ENCODE measurements at places on chromosomes 5 and 9.

GRCh38 chr9:15206903-15207696, 99.9 kb downstream of the TTC39B start:
- no peak for DNase-seq

- no peak for DNase-seq
These were observed 15.0 kb downstream of the LHX6 start for GRCh38 chr9:122213589-122214413.

GRCh38 chr5:180209137-180209581, at the start of gene RASGEF1C:
RASGEF1C (minus strand) TSS chr5:180209211; CDS start chr5:180138052, 71,159 bp downstream.
- DNase-seq, result peak; percentile 17

DNA sequence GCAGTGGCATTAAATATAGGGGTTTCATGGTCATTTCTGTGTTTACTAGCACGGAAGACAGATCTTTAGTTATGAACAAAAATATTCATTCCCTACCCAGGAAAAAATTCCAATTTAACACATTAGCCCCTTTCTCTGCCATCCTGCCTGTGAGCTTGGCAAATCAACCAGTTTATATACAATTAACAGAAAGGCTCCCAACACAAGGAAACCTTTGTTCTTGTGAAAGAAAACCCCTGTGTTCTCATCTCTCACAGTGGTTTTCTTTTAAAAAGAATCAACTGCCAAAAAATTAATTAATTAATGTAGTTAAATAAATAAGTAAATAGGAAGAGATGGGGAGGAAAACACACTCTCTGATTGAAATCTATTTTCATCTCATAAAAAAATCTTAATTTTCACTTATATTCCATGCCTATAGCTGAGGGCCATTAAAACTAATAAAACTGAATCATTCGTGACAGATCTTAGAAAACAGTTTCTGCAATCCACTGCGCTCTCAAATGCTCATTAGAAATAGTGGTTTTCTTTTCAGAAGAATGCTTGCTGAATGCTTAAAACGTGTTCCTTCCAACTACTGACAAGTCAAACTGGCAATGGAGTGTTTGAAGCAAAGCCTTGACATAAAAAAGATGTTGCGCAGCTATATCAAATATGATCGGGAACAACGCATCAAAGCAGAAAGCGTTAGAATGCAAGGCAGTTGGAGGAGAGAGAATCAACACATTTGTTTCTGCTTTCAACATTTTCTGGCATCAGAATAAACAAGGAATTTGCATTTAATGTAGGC, 387.7 kb downstream of the TLR4 start:
- DNase-seq, result no peak

DNA sequence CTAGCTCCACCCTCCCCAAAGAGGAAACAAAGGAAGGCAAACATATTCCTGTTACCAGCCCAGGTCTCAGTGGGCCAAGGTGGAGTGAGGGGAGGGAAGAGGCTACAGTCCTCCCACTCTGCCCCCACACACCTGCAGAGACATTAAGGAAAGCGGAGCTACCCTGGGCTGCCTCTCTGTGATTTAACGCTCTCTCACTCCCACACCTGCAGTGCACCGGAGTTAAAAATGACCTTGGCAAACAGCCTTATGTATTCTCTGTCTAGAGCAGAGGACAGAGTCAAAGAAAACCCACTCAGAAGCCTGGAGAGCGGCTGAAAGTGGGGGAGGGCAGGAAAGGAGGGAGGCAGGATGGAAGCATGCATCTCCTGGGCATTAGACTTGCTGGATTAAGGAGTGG, 32.7 kb downstream of the KCNIP1 start:
- no peak for DNase-seq

- DNase-seq, result no peak
These were observed 159.7 kb downstream of the PBX3 start for GRCh38 chr9:125906893-125907292.

DNA sequence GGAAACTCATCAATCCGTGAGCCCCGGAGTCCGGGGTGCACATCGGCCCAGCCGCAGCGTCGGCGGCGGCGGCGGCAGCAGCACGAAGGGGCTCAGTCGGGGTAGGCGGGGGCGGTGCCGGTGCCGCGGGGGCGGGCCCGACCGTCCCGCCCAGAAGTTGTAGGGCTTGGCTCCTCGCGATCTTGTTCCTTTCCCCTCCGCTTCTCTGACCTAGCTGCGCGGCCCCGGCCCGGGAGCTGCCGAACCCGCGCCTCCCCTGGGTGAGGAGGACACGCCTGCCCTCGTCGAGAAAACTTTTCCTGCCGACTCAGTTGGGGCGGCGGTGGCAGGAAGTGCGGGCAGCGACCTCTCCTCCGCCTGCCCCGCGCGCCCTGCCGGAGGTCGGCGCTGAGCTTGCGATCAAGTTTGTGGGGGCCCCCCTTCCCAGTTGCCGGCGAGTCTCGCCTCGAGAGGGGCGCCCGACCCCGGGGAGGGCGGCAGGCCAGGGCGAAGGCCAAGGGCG, at the start of gene MAN2A1:
Gene MAN2A1, plus strand, starts transcription at position 188 of the 502 bp plus-strand sequence. CDS start 491 bp downstream, outside the sequence.
- DNase-seq, result no peak

GRCh38 chr5:142821034-142821732, 51.0 kb downstream of the ARHGAP26 start:
- no peak for DNase-seq

DNA sequence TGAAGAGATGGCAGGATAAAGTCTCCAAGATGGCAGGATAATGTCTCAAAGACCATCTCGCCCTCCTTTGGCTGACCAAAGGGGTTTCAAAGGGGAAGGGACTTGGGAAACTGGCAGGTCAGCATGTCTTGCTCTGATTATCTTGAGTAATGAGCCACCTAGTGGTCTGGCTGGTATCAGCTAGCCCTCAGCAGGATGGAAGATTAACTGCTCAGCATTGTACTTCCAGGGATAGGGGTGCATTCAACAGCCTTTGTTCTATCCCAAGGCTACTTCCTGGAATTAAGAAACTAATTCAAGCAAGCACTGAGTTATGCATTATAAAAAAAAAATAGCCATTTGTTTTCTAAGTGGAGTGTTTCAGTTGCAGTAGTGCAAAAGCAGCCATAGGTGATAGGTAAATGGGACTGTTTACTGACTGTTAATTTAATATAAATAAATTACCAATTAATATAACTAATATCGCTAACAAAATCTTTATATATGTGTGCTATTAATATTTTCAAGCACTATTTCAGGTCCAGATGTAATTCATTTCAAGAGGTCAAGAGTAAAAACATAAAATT, 555.5 kb downstream of the CDH9 start:
- no peak for DNase-seq

DNA sequence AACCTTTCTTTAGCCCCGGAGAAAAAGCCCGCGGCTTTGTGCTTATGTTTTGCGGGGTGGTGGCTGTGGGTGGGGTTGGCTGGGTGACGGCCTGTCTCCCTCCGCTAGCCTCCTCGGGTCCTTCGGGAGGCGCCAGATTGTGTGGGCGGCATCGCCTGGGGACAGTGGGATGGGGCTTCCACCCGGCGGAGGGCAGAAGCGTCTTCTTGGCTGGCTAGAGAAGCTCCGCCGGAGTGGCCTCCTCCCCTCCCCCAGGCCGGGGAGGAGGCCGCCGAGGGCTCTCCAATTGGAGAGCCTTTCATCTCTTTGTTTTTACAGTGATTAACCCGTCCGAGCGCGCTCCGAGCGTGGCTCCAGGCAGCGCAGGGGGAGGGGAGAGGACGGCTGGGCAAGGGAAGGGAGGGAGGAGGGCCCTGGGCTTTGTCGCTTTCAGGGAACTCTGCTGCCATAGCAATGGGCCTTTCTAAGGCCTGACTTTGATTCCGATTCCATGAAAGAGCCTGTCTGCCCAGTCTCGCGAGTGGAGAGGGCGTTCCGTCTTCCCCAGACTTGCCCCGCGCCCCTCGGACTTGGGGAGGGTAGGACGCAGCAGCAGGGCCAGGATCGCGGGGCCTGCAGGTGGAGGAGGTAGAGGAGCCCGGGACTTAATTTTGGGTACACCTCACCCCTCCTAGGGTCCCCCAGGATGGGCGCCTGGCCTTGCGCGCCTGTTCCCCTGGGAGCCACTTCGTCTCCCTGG, 36.7 kb upstream of the TIFAB start:
- no peak for DNase-seq

DNA sequence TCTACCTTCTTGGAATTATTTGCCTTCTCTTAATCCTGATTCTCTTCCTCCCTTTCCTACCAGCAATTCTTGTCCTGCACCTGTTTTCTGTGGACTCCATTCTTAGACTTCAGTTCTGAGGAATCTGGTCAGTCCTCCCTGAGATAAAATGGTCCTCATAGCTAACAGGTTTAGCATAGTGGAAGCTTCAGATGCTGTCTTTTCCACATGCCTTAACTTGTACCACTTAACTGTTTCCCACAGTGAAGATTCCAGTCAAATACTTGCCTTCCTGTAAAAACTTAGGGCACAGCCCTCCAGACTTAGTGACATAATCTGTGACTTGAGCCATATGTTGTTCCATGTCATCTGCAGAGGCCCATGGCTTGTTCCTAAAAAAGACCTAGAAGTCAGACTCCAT, 261.3 kb downstream of the CWC27 start:
- DNase-seq, result no peak

GRCh38 chr5:145976431-145977155, 40.2 kb downstream of the SH3RF2 start:
- DNase-seq, result no peak

- DNase-seq, result no peak
These were observed 174.0 kb downstream of the RAPGEF6 start for GRCh38 chr5:131460867-131461572.

DNA sequence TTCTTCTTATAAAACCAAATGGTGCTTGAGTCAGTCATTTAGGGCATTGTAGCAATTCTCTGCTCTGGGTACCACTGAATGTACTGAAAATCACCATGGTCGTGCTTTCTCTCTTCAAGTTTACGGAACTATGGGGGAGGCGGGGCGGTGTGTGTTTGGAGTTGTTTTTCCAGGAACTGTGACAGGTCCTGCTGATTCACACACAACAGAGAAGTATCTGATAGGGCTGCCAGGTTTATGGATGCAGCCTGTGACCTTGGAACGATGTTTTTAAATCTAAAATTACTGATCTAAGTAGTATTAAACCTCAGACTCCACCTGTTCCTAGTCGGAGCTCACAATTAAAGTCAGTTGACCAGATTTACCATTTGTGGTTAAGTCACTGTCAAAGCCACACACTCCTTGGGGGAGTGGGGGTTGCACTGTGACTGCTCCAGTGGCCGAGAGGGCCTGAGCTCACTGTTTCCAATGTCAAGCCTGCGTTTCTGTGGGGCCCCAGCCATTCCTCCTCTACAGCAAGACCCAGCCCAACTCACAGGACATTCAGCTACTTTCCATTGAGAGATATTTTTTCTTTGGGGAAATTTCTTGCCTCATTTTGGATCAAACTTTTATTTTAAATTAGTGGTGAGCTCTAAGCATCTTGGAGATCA, 44.4 kb downstream of the GADD45G start:
- DNase-seq, result no peak
